Activated CD4-positive, alpha-beta T cell treated with anti-CD3 and anti-CD28 coated beads for 24 hours (primary cell): ENCODE measurements at places on chromosomes 1 and 21.
A peak's percentile ranks its signal among the peaks of the same experiment; 100 is the strongest.

DNA sequence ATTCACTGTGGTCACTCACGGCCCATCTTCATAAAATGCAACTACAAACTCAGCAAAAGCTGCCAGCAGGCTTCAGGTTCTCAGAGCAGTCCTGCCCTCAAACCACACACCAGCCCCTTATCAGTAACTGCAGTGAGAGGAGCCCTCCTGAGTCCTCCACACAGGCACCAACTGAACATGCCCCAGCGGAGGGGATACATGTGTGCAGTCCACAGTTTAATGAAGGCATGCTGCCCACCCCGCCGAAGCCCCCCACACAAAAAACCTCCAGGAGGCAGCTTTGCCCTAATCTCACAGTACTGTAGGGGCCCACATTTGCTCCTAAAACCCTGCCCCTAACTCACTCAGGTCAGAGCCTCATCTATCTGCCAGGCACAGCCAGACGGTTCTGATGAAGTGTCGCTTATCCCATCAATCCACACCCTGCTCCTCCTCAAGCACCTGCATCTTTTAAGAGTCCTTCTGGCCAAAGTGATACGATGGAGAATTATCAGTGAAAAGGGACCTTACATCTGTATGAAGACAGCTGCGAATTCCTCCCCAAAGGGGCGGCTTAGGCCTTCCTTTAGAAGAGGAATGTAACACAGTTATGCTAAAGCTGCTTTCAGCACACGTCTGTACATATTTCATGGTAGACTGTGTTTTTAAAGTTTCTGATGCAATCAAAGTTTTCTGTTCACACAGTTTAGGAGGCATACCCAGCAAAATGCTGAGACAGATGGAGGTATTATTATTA, 3.5 kb downstream of the ABCB10 start:
- DNase-seq: no peak

DNA sequence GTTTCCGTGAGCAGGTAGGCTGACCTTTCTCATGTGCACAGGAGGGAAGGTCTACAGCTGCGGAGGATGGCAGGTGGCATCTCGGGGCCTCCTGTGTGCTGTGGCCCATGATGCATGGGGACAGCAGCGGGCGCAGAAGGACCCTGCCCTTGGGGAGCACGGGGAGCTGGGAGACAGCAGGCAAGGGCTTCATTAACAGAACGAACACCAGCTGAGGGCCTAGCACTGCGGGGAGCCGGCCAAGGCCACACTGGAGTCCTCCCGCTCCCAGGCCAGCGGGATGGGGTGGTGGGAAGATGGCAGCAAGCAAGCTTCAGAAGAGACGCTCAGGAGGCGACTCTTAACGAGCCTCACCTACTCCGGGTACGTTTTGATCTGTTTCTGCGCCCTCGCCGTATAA, 66.6 kb downstream of the SCCPDH start:
- DNase-seq: no peak

DNA sequence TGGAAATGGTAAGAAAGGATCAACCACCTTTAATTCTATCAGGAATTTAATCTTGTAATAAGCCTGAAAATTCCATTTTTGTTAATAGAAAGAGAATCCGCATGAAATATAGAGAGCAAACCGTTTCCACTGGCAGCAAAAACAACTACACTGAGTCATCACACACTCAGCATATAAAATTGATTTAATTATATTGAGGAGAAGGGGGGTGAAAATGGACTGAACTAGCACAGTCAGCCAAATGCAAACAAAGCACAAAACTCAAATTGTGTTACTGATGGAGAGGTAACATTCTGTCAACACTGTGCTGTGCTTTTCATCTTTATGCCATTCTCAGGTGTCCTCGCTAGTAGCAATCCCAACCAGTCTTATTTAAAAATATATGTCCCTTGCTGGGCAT, 1583.9 kb downstream of the MRPL39 start:
- no peak for DNase-seq

DNA sequence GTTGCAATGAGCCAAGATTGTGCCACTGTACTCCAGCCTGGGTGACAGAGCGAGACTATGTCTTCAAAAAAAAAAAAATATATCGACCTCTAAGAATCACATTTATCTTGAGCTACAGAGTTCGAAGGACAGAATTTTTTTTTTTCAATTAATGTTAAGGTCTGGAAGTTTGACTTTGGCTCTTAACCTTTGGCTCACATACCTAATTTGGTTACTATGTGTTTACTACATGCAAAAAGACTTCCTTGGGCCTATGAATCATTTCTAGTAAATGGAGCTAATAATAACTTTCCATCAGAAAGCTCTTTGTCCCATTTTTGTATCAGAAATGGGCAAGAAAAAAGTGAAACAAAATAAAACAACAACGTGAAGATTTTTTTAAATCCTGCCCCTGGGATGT, 351.2 kb downstream of the SMYD3 start:
- no peak for DNase-seq

DNA sequence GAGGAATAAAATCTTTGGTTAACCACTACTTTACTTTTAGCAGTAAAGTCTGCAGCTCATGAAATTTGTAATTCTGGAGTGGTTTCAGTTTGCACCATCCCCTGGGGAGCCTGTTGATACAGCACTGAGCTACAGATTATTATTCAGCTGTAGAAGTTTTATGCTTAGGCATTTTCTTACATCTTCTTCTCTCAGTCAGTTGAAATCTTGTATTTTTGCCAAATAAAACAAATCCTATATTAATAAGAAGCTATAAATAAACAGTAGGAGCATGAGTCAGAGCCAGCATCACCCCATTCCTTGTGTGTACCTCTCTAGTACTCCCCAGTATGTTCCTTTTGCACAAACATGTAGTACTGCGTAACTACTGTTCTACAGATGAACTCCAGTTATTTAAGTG, 118.9 kb downstream of the ATF6 start:
- DNase-seq: no peak

DNA sequence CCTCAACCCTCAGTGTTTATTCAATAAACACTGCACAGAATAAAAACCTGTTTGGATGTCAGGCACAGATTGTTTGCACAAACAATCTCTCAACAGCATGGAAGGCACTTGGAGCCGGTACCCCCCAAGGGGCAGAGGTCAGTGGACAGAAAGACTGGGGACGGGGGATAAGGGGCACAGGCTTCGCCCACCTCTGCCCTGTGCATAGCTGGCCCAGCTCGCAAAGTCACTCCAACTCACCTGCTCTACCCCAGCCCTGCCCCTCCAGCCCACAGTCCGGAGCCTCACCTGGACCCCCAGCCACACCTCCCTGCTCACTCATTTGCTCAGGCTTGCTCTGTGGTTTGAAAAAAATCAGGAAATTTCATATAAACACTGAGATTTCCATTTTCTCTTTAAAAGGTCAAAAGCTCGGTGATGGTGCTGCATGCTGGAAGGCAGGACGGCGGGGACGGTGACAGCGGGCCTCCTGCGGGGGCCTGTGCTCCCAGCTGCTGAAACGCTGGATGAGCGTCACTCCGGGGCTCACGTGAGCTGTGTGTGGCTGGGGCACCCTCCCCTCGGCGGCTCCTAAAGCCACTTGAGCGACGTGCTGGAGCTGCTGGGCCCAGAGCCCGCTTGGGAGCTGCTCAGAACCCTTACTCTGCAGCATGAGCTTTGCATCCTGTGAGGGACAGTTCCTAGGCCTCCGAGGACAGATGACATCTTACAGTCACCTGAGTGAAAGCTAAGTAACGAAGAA, 54.5 kb downstream of the PRDM15 start:
- no peak for DNase-seq

DNA sequence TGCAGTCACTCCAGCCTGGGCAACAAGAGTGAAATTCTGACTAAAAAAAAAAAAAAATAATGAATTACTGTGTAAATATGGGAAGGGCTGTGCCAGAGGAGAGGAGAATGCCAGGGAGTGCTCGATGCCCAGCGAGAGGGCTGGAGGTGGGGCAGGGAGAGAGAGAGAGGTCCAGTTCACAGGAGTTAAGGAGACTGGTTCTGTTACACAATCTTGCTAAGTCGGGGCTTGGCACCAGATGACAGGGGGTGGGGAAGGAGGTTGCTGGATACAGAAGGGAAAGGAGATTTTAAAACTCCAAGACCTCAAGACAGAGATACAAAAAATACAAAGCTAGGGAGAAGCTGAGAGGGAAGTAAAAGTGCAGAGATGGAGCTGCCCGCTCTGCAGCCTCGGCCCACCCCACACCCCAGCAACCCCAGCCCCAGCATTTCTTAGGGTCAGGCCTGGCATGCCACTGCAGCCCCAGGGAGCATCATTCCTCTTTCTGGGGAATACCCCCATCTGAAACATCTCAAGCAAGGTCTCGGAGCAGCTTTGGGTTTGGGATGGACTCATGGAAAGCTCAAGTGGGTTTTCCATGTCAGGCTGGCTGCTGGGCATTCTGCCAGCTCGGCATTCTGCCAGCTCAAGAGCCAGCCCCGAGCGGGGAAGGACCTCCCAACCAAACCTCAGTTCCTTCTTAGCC, 991 bp downstream of the SELENBP1 start:
- DNase-seq: no peak

GRCh38 chr1:22255341-22256212, 112.7 kb upstream of the WNT4 start:
- no peak for DNase-seq

- DNase-seq: no peak
Observed at GRCh38 chr1:26346274-26347033, 7.5 kb downstream of the CRYBG2 start.

GRCh38 chr21:41254090-41254700, 62.4 kb upstream of the FAM3B start:
- no peak for DNase-seq

DNA sequence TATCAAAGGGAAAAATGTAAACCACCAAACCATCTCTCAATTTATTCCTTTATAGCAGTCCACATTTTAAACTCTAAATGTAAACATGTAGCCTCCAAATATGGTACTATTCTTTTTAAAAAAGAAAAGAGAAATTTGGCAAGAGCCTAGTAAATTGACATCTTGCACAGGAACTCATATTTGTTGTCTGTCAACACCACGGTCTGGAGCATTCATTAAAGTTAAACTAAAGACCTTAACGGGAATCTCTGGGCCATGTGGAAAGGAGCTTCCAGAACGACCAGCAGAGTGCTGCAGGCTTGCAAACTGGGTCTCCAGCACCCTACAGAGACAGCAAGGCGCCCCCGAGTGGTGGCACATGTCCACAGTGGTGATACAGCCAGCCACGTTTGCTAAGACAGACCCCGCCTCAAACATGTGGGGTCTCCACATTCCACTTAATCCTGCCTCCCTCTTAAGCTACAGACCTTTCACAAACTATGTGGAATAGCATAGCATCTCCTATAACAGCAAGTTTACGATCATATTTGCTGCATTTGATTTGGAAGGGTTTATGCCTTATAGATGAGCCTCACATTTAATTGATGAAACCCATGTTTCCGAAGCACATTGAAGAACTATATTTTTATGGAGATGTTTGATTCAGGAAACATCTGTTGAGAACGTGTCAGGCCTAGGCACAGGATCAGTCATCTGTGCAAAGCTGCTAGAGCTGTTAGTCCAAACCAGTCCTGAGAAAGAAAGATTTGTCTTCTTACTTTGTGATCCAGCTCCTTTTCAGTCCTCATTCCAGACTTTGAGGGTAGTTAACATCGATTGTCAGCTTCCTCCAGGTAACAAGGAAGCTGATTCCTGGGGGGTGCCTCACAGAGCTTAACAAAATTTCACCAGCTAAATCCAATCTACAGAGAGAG, 96.4 kb upstream of the BACE2 start:
- DNase-seq: no peak

DNA sequence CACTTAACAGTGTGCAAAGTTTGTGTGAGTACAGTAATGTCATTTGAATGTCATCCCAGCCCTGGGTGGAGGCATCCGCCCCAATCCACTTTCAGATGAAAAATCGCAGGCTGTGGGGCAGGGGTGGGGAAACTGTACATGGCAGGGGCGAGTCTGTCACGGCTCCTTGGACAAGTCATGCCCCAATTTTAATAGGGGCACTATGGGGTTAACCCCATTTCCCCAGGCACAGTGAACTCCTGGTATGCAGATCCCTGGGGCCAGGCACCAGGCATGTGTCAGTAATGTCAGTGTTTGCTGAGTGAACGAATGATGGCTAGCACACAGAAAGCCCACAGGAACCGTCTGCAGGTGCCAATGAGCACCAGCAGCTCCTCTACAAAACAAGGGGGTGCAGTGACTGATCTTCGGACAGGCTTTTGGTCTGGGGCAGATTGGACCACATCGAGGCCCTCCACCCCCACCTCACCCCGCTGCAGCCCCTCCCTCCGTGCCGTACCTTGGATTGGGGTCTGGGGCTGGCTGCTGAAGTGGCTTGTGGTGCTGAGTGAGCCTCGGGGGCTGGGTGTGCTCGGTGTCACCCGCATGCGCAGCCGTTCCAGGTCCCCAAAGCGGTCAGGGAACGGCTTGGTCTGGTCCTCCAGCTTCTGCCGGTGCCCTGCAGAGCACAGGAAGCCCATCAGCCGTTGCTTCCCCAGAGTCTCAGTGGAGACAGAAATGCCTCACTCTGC, 23.2 kb downstream of the RUNX3 start:
- no peak for DNase-seq

- DNase-seq: no peak
Observed at GRCh38 chr1:239209591-239209990, 176.8 kb upstream of the CHRM3 start.

- peak; percentile 19 for DNase-seq
Observed at GRCh38 chr21:45470773-45471524, 66.0 kb downstream of the COL18A1 start.

DNA sequence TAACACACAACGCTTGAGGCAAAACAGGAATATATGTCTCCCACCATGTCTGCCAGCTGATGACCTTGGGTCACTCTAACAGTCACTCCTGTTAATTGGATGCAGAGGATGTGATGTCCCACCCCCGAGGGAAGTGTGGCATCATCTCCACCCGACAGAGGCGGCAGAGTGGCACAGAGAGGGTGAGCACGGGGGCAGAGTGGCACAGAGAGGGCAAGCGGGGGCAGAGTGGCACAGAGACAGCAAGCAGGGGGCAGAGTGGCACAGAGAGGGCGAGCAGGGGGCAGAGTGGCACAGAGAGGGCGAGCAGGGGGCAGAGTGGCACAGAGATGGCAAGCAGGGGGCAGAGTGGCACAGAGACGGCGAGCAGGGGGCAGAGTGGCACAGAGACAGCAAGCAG, 44.3 kb downstream of the DISP3 start:
- no peak for DNase-seq

DNA sequence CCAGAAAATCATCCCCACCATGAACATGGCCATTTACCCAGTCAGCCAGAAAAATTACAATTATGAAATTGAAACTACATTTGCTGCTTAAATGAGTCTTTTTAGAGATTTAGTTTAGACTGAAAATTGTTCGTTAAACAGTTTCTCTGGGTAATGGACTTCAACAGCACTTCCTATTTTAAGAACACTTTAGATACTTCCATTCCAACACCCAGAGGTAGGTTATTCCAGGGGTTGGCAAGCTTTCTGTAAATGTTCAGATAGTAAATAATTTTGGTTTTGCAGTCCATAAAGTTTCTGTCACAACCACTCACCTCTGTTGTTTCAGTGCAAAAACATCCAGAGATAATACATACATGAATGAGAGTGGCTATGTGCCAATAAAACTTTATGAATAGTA, 10.2 kb downstream of the NMNAT2 start:
- DNase-seq: no peak

- no peak for DNase-seq
Observed at GRCh38 chr1:181208083-181208482, 119.6 kb downstream of the IER5 start.
